ENCODE measurements at places on chromosomes 16 and 17.

DNA sequence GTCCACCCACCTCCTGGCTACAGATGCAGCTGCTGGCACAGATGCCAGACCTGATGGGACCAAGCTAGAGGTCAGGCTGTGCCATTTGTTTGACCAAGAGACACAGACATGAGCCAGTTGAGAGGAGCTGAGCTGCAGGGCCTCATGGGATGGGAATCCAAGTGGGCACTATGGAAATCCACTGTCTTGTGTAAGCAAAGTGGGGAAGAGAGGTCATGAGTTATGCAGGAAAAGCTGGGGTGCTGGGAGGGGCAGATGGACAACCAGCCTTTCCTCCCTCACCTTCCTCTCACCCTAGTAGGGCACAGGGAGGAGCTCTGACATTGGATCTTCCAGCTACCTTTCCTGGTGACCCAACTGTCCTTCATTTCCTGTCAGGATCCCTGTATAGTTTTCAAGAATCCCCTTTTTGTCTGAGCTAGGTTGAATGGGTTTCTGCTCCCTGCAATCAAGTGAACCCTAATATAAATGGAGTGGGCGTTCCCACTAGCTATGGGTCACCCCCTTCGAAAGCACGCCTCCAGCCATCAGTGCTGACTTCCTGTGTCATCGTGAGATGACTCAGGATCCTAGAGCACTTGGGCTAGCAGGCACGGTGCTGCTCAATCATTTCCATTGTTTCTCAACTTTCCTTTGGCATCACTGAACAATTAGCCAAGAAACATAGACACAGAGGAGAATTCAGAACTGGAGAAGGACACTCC, 13.6 kb downstream of the ATPAF2 start:
- DNase-seq = no peak

- DNase-seq = no peak
Measured at GRCh38 chr17:65704731-65705130, 143.3 kb upstream of the AXIN2 start.

GRCh38 chr16:81514568-81515258, 70.1 kb downstream of the CMIP start:
- no peak for DNase-seq

- DNase-seq = no peak
Measured at GRCh38 chr17:57442401-57442823, 186.1 kb downstream of the MSI2 start.

DNA sequence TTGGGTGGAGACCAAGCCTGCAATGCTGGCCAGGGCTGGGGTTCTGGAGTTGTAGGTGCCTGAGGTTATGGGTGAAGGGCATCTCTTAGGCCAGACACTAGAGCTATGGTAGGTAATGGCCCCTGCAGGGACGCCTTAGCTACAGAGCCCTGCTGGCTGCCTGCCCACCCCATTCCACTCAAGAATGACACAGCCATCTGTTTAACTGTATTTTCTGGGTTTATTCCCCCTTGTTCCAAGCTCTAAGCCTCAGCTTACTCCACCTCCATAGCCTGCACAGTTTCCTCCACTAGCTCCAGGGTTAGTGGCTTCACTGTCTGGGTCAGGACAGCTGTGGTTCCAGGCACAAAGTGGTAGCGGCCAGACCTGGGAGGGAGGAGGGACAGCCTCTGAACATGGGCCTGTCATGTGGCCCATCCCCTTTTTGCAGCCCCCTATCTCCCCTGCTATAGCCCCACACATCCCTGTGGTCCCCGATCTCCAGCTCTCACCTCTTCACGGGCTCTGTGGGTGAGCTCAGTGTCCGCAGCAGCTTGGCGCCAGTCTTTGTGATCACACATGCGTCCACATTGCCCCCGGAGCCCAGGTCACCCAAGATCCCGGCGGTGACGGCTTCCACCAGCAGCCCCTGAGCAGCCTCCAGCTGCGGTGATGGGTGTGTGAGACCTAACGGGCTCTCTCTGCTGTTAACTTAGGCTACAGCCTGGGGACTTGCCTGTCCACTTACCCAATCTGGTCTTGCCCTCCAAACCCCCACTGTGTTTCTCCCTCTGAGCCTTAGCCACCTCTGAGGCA, 2.1 kb downstream of the PSMB10 start:
- no peak for DNase-seq
